ENCODE measurements at places on chromosomes 16 and 17.

GRCh38 chr16:87129771-87130170, 187.4 kb downstream of the C16orf95 start:
- DNase-seq: no peak

DNA sequence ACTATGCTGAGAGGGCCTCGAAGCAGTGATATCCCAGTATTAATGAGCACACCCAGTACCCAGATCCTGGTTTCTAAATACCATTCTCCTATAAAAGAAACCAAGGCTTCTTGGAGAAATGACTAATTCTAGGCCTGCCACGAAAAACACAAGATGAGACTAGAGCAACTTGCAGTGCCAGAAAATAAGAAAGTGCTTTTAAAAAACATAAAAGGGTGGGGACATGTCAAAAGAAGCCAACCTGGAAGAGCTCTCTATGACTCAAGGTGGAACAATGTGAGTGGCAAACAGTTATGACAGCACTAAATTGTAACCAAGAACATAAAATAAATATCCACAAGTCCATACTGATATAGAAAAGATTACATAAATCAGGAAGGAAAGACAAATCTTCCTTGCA, 153.2 kb upstream of the KCNJ18 start:
- no peak for DNase-seq

DNA sequence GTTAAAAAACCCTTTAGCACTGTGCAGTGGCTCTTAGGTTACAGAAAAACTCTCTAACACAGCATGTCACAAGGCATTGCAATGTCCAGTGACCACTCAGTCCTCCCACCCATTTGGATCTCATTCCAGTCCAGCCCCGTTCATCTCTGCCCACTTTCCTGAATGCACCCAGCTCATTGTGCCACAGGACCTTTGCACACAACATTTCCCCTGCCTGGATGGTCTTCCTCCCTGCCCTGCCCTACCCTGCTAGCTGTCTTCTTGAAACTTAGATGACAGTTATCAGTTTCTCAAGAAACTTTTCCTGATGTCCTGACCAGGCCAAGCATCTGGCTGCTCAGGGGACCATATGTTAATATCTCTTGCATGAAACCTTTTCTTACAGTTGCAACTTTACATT, 67.2 kb downstream of the WWP2 start:
- no peak for DNase-seq

DNA sequence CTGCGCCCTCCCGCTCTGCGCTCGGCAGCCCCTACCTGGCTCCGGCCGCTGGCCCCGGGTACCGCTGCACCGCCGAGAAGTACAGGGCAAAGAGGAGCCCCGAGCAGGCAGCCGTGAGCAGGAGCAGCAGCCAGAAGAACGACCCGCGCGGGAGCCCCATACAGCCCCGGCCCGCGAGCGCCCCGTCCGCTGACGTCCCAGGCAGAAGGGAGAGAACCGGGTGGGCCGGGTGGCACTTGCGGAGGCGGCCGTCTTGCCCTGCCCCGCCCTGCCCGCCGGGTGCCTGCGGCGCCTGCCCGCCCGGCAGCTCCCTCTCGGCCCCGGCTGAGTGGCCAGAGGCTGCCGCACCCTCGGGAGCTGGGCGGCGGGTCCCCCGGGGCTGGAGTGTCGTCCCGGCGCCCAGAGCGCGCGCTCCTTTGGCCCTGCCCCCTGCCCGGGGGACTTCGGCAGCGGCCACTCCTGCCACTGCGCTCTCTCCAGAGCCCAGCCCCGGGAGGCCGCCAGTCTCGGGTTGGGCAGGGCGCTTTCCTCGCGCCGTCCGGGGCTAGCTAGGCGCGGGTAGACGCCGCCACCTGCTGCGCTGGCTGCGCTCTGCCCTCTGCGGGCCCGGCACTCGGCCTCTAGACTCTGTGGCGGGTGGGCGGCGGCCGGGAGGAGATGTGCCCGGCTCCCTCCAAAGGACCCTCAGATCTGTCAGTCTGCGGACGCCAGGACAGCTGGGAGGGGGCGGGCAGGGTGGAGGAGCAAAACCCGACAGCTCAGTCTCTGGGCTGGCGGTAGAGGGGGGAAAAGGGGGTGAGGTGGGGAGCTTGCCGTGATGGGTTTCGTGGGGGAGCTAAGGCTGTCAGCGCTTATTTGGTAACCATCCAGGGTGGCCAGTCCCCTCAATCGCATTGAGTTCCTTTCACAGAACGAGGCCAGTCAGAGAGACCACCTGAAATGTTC, at the start of gene ST6GALNAC2:
TSS of gene ST6GALNAC2 (minus strand) at position 212 of the 945 bp plus-strand sequence. CDS start at position 160, 52 bp downstream.
- peak; percentile 79 for DNase-seq

GRCh38 chr16:81657781-81658180, 121.3 kb upstream of the PLCG2 start:
- DNase-seq: no peak

Measured in Right ventricle myocardium superior (tissue), 1 donor.